Fibroblast of skin of abdomen (primary cell): ENCODE measurements at places on chromosomes 7 and 10.

- no peak for DNase-seq
These were observed 64.8 kb downstream of the SORBS1 start for GRCh38 chr10:95496246-95496911.

- no peak for DNase-seq
These were observed 51.2 kb upstream of the GTF2I start for GRCh38 chr7:74606101-74606908.

DNA sequence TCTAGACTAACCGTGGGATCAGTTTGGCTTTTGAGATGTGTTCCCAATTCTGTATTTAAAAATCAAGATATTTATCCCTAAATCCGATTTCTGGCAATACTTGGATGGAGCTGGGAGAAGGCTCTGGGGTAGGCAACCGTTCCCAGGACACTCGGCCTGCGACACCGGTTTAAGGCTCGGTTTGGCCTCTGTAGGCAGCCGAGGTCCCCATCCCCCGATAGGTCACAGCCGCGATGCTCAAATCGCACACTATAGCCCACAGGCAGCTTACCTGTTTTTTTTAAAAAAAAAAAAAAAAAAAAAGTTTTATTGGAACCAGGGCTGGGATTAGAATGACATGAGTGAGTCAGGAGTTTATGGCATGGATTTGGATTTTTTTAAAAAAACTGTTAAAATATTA is 729 bp upstream of the TAF3 start:
- no peak for DNase-seq

- DNase-seq = no peak
These were observed 20.5 kb downstream of the GPER1 start for GRCh38 chr7:1108264-1108920.

GRCh38 chr7:6654113-6654841 is 17.2 kb downstream of the ZNF316 start:
- no peak for DNase-seq

DNA sequence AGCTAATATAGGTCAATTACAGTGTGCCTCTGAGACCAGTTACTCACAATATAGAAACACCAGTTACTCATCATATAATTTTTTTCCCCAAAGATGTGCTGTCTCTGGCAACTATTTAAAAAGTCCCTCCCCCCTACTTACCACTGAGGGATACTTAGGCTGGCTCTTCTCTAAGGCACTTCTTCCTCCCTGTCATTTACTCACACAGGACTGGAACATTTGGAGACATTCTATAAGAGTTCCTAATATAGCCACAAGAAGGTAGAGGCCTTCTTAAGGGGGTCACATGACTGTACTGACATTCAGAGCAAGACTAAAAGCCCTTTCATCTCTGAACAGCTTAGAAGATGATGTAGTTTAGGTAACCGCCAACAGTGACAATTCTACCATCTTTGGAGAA is 44.4 kb upstream of the SLIT1 start:
- peak; percentile 28 for DNase-seq

DNA sequence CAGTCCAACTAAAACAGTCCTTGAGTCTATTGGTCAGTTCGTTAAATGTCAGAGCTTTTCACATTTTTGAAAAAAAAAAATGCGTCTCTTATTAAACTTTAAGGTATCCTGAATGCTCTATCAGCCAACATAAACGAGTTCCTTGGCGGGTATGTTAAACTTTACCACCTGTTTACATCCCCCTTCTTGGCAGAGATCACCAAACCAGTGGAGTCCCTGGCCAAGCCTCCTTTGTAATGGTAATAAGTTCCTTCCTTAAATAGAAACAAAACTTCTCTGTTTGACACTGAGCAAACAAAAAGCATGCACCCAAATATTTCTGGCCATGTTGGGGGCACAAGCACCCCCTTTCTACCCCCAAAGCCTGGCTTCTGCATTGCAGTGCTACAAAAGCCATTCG is 3.2 kb downstream of the TRIL start:
- DNase-seq = no peak

- peak; percentile 91 for DNase-seq
These were observed 267.0 kb downstream of the FRMD4A start for GRCh38 chr10:14063531-14064285.
